Bronchial smooth muscle cell (primary cell): ENCODE measurements at places on chromosomes 2 and 18. TPM values are rescaled to one million over a fixed set of nuclear protein-coding genes. Genes with fewer than 3 reads are reported as not detected.

TEX44 gene
- not detected in 2 replicates for total RNA-seq

GNAL gene
- 0.69 and 1.1 TPM in 2 replicates for total RNA-seq

RAB6C gene
- total RNA-seq: not detected in 2 replicates

DGKD gene
- total RNA-seq: 6.0 and 9.3 TPM in 2 replicates

HOXD13 gene
- total RNA-seq: not detected in 2 replicates

UGT1A6 gene
- not detected in 2 replicates for total RNA-seq

DSG1 gene
- total RNA-seq: not detected in 2 replicates

NYAP2 gene
- not detected in 2 replicates for total RNA-seq

DYNAP gene
- total RNA-seq: not detected in 2 replicates

PHLPP1 gene
- total RNA-seq: 1.9 and 4.0 TPM in 2 replicates

MAP2 gene
- total RNA-seq: 0.47 and 0.60 TPM in 2 replicates

ATP6V1B1 gene
- 0.79 and 1.3 TPM in 2 replicates for total RNA-seq

KIAA2012 gene
- total RNA-seq: not detected in 2 replicates

KLHL41 gene
- 2.5 and 16.7 TPM in 2 replicates for total RNA-seq

SLC19A3 gene
- total RNA-seq: under 0.01 and 0.16 TPM in 2 replicates

OR6B2 gene
- total RNA-seq: not detected in 2 replicates

CCDC85A gene
- 0.32 TPM in 1 of 2 replicates, not detected in the other for total RNA-seq

HRH4 gene
- total RNA-seq: under 0.01 TPM in 1 of 2 replicates, not detected in the other

ATP6V1C2 gene
- total RNA-seq: not detected in 2 replicates

ANKRD62 gene
- not detected in 2 replicates for total RNA-seq

REG3G gene
- not detected in 2 replicates for total RNA-seq

ALPP gene
- total RNA-seq: not detected in 2 replicates

ACOXL gene
- not detected in 2 replicates for total RNA-seq

CDC42EP3 gene
- 2.6 and 3.2 TPM in 2 replicates for total RNA-seq

C1GALT1C1L gene
- 0.34 and 0.79 TPM in 2 replicates for total RNA-seq

TMEFF2 gene
- 0.69 and 2.2 TPM in 2 replicates for total RNA-seq

MAP3K19 gene
- total RNA-seq: not detected in 2 replicates

LYPD1 gene
- total RNA-seq: 0.26 and 1.7 TPM in 2 replicates

SLC8A1 gene
- total RNA-seq: 35.1 and 82.7 TPM in 2 replicates

DOCK10 gene
- 15.1 and 29.5 TPM in 2 replicates for total RNA-seq

CD8A gene
- total RNA-seq: not detected in 2 replicates

FOXI3 gene
- total RNA-seq: not detected in 2 replicates

LRATD1 gene
- total RNA-seq: under 0.01 TPM in 1 of 2 replicates, not detected in the other

ZAP70 gene
- 0.09 and 0.16 TPM in 2 replicates for total RNA-seq

ANKRD30B gene
- total RNA-seq: under 0.01 TPM in 1 of 2 replicates, not detected in the other

UGT1A4 gene
- total RNA-seq: under 0.01 TPM in 1 of 2 replicates, not detected in the other

SLC9A2 gene
- under 0.01 TPM in 1 of 2 replicates, not detected in the other for total RNA-seq

CD302 gene
- total RNA-seq: 3.9 and 4.3 TPM in 2 replicates

MC4R gene
- total RNA-seq: not detected in 2 replicates

SPHKAP gene
- 0.09 TPM in 1 of 2 replicates, not detected in the other for total RNA-seq

SP5 gene
- total RNA-seq: not detected in 2 replicates

CHRNG gene
- not detected in 2 replicates for total RNA-seq
